AG09309 (cell line): ENCODE measurements at places on chromosomes 1 and 21.
A peak's percentile ranks its signal among the peaks of the same experiment; 100 is the strongest.

- no peak for DNase-seq
These were observed 16.0 kb upstream of the ZBTB8B start for GRCh38 chr1:32448773-32449456.

DNA sequence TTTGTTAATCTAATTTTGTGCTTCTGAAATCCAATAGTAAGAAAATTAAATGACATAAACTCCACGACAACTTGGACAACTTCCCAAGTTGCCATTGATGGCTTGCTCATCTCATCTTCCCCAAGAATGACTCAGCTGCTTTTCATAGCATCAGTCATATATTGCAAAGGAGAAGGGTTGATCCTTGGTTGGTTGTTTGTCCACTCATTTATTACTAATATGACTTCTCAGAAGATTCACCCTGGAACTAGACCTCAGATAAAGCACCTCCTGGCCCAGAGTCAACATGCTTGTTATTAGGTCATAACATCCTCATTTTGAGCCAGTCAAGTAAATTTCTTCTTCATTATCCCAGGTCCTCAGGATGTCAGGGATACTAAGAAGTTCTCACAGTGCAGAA is 2.3 kb upstream of the LCE3D start:
- no peak for DNase-seq

DNA sequence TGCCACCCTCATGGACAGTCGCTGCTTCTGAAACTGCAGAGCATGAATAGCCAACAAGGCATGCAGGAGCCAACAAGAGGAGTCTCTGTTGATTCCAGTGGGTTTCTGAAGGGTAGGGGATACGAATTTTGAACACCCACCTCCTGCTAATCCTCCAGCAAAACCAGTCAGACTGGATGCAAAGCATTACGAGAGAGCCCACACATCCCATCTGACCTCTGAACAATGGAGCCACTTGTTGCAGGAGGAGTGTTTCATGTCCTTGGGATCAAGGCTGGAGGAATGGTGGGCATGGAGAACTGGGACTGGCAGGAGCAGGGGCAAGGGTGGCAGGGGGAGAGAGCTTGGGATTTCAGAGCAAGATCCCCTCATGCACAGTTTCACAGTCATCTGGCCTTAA is 1.6 kb downstream of the VTCN1 start:
- DNase-seq: no peak

- DNase-seq: no peak
These were observed 222.0 kb upstream of the RAB4A start for GRCh38 chr1:229048896-229049295.

DNA sequence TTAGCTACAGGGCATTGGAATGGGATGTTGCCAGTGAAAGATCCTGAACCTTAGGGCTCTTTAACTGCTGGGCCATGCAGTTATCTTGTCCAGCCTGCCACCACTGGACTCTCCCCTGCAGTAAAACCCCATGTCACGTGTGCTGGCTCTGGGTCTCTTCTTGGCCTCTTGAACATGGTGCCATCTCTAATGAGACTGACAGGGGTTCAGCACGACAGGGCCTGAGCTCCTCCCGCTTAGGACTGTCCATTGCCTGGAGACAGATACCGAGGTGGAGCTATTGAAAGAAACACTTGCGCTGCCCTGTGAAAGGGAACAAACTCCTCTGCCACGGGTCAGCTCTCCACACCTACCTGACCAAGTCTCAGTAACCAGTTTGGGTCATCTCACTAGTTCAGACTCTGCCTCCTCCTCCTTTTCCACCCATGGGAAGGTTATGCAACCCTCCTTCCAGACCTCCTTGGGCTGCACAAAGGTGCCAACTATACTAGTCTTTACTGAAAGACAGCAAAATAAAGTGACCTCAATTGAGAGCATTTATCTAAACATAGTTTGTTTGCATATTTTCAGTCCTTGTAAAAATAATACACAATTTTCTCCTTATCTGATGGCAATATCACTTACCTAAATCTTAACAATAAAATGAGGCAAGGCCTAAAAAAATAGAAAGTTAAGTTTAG is 66.0 kb downstream of the GNG12 start:
- DNase-seq: no peak

DNA sequence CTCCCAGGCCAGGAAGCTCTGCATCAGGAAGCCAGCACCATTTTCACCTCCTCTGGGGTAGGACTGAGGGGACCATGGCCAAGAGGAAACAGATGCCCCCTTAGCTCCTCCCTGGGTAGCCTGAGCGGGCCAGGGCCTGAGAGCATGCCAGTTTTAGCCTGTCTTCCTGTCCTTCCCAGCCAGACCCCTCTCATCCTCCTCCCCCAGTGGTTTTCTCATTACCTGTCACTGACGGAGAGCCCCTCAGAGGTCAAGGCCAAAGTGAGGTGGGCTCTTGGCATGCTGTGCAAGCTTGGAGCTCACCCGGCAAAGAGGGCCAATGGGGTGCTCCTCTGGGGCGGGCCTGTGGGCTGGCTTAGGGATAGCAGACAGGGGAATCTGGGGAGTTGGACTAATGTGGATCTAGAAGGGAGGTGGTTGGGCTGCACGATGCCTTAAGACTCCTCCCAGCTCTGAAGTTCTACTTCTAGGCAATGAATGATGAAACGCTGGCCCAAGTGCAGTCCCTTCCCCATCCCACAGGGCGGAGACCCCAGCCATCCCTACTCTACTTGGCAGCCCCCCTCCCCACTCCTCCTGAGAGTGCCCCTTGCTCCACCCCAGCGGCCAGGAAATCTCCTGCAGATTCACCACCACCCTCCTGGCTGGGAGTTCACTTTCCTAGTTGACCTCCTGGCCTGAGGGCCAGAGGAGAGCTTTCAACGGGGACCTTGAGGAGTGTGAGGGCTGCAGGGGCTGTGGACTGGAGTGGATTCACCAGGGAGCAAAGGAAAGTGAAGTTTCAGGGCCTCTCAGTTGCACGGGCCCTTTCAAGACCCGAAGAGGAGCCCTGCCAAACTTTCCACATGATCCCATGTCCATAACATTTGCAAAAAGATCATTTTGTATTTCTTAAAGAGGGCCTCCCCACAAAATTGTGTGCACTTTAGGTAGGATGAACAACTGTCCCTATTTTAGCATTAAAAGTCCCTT is 9.4 kb upstream of the LMNA start:
- no peak for DNase-seq

DNA sequence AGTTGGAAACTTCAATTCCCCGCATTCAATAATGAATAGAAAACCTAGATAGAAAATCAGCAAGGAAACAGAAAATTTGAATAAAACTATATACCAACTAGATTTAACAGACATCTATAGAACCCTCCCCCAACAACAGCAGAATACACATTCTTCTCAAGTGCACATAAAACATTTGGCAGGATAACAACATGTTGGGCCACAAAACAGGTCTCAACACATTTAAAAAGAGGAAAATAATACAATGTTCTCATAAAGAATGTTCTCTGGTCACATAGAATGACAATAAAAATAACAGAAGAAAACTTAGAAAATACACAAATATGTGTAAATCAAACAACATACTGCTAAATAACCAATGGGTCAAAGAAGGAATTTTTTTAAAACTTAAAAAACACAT is 24.9 kb downstream of the ITGB3BP start:
- no peak for DNase-seq

DNA sequence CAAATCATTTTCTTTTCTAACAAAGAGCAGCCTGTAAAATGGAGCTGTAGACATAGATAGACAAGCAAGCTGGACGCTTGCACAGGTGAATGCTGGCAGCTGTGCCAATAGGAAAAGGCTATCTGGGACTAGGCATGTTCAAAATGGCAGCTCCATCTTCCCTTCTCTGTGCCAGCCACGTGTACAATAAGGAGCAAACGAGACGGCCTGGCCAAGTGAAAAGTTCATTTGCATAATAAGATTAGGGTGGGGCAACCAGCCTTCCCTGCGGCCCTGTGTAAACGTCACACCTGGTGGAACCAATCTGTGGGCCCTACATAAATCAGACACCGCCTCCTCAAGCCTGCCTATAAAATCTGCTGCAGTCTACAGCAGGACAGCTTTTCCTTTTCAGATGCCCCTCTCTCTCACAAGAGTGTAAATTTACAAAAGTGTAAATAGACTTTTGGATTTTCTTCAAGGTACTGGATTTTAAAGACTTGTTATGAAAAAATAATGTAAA is 16.6 kb upstream of the EDEM3 start:
- no peak for DNase-seq

GRCh38 chr1:178530502-178530901 is 17.6 kb downstream of the TEX35 start:
- DNase-seq: no peak

- DNase-seq: no peak
These were observed at the start of gene FCRL4 for GRCh38 chr1:157597959-157598667. Gene FCRL4, minus strand, starts transcription at chr1:157598085. Its CDS starts 141 bp downstream, at chr1:157597944.

GRCh38 chr1:205693421-205693991 is 13.2 kb upstream of the SLC45A3 start:
- no peak for DNase-seq

- DNase-seq: no peak
These were observed 769.0 kb downstream of the BRINP3 start for GRCh38 chr1:189708674-189709073.

DNA sequence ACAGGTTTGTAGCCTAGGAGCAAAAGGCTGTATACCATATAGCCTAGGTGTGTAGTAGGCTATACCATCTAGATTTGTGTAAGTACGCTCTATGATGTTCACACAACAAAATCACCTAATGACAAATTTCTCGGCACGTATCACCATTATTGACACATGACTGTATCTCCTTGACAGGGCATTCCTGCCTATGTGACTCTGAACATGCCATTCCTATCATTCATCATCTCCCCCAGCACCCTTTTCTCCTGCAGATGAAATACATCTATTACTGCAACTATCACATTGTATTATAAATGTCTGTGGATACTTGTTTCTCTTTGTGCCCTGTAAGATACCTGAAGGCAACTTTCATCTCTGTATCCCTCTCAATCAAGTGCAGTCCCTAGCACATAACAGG is 29.9 kb downstream of the TP53BP2 start:
- DNase-seq: no peak

DNA sequence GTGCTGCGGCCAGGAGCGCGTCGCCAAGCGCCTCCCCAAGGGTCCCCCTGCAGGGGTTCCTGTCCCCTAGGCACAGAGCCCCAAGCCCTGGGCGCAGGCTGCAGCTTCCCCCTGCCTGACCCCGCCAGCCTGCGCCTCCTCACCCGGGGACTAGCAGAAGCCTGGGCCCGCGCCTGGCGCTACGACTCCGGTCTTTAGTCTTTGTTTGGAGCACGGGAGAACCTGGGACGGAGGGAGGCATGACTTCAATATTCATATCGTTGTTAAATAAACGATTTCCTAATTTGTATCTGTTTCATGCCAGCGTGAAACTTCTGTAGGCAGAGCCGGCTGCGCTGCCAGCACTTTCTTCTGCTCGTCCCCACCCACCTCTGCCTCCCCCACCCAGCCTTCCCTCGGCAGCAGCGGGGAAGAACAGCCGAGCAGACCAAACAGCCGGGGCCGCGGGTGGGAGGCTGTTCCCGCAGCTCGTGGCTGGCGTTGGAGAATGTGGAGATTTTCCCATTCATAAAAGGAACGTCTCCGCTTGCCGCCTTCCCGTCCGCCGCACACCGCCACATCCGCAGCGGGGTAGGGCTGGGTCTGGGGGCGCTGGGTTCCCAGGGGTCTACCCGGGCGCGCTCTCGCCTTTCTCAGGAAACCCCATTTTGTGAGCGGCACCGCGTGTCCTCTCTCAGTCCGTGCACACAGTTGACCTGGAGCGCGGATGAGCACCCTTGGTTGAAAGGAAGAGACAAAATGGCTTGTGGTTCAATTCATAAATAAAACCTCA is 777 bp upstream of the TRIM67 start:
- DNase-seq: no peak

DNA sequence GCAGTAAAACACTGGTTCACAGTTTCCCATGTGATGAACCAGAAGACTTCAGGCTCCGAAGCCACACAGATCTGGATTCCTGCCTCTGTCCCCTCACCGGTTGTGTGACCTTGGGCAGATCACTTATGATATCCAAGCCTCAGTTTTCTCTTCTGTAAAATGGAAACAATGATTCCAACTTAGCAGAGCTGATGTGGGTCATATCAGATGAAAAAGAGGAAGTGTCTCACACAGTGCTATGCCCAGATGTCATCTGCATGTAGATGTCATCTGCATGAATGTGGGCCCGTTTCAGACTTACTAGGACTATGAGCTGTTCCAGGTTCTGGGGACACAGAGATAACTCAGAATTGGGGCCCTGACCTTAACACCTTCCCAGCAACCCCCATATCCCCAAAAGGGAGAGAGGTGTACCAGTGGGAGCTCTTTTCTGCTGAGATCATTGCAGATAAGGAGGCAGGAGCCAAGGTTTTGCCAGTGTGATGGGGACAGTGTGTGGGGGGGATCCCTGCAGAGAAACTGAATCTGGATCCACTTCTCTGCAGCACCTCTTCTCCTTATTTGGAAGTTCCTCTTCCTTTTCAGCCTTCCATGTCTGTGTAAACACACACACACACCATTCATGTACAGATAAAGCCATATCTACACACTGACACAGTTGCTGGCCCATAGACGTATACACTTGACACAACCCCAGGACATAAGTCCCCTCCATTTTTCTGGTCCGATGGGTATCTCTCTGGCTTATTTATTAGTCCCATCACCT is 5.0 kb upstream of the ADGRB2 start:
- DNase-seq: no peak

- DNase-seq: no peak
These were observed 61.5 kb downstream of the ADARB1 start for GRCh38 chr21:45135868-45136267.

GRCh38 chr1:10295481-10296085 is 85.2 kb downstream of the KIF1B start:
- no peak for DNase-seq

DNA sequence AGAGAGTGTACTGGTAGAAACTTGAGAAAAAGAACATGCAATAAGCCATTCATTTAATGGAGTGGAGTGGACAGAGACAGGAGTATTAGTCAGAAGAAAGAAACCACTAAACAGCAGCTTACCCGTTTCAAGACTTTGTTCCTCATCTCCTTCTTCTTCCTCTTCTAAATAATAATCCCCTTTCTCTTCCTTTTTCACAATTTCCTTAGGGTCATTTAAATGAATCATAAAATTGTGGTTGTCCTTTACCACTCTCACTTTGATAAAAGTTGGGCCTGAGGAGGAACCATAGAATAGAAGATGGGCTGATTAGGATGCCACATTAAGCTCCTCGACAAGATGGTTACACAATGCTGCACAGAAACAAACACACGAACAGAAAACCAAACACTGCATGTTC is 109.6 kb downstream of the WDR3 start:
- no peak for DNase-seq

- no peak for DNase-seq
These were observed 18.1 kb upstream of the BEND5 start for GRCh38 chr1:48794816-48795215.

- DNase-seq: peak; percentile 80
These were observed at the start of gene S100A4 for GRCh38 chr1:153545067-153546055. Gene S100A4, minus strand, starts transcription at chr1:153545806. Its CDS starts 1,012 bp downstream, at chr1:153544794.

DNA sequence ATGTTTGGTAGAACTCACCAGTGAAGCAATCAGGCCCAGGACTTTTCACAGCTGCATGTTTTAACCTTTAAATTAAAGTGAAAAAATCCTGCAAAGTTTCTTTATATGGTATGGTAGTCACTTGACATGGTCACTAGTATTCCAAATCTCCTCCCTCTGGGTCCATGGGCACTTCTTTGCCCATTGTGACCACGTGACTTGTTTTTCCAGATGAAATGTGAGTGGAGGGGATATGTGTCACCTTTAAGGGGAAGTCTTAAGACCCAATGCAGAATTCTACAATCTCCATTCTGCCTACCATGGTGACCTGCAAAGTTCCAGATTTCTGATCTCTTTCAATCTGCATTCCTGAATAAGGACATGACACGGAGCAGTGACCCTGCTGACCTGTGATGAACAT is 152.8 kb downstream of the C1orf21 start:
- DNase-seq: no peak

GRCh38 chr1:207248544-207249198 is 72.8 kb upstream of the CD55 start:
- no peak for DNase-seq

GRCh38 chr21:28423521-28424190 is 569.0 kb downstream of the LTN1 start:
- DNase-seq: no peak
